ENCODE measurements at places on chromosomes 5 and 9.

DNA sequence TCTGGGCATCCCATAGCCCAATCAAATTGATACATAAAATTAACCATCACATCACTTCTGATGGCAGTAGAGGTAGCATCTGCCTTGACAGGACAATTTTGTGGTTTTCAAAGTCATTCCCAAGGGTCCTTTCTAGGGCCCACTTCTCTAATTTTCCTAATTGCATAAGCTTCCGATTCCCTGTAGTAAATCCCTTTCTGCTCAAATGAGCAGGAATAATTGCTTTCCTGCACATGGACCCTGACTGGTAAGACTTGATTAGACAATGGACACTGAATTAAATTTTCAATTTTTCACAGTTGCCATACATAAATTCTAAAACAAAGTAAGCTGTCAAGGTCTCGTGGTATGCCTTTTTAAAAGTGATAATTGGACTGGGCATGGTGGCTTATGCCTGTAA is 22.0 kb upstream of the IL17B start:
- DNase-seq: no peak

GRCh38 chr9:137306066-137306849 is 4.2 kb upstream of the NRARP start:
- DNase-seq: peak; percentile 63

DNA sequence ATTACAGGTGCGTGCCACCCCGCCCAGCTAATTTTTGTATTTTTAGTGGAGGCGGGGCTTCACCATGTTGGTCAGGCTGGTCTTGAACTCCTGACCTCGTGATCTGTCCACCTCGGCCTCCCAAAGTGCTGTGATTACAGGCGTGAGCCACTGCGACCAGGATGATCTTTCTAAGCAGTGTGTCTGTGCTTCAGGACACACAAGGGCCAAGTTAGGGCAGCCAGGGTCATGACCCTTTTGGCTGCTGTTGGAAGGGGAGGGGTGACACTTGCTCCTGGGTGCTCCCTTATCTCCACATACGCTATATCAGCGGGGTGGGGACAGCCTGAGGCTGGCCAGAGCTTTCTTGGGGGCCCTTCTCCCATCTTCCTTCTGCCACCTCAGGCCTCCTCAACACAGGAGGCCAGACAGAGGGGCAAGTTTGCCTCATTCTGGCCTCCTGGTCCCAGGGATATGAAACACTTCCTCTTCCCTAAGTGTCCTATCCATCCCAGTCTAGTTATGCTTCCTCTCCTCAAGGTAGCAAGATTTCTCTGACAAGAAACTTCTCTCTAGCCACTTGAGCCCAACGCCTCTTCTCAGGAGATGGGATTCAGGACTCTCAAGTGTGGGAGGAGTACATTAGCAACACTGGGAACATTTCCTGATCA is 1.9 kb upstream of the ZNF79 start:
- no peak for DNase-seq

DNA sequence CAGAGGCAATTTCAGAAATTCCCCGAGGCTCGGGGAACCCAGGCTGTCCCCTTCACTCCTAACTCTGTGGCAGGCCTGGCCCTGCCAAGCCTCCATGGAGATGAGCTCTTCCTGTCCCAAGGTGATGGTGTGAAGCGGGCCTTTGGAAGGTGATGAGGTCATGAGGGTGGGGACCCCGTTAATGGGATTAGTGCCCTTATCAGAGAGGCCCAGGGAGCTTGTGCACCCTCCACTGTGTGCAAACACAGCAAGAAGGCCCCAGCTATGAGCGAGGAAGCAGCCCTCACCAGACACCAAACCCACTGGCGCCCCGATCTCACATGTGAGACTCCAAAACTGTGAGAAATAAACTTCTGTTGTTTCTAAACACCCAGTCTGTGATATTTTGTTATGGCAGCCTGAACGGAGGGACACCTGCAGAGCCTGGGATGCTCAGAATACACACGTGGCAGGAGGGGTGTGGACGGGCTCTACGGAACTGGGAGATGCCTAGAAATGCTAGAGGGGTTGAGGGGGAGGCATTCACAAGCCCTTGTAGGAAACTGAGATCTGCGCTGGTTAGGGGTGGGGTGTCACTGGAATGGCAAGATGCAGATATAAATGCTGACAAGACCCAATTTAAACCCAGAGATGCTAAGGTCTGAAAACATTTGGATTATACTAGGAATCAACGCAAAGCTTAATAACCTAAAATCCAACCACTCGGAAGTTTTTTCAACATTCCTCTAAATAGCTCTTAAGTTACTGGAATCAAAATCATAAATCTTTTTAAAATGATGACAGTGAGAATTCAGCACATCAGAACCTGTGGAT is 46.9 kb downstream of the ADAMTS2 start:
- DNase-seq: no peak

DNA sequence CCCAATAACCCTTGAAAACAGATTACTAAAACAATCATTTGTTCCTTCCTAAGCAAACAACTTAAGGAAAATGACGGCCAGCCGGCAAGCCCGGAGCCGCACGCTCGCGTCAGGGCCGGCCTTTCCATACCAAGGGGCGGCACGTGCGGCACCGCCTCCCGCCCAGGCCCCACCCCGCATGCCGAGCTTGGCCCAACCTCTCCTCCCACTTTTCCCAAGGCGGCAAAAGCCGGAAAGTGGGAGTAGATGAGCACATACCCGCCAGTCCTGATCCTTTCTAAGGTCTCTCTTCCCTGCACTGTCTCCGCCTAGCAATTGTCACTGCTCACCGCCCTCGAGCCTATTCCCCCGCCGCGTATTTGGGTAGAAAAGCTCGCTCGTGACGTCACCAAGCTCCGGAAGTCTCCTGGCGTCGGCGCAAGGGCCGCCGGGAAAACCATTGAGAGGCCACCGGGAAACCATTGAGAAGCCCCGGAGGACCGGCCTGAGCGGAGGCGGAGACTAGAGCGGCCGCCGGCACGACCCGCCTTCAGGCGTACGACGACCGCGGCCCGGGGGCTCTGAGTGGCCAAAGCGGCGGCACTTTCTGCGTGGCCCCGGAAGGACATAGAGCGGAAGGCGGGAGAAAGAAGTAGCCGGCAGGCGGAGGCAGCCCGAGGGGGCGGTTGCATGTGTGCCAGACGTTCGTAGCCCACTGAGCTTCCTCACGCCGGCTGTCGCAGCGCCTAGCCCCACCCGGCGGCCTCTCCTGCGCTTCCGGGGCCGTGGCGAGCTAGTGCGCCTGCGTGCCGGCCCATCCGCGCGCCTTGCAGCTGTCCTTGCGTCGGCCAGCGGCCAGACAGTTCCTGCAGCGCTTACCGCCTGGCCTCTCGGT is at the start of the genes NCBP1 and TSTD2:
TSS of gene NCBP1 (plus strand) at position 837 of the 874 bp plus-strand sequence. CDS start 61 bp downstream, outside the sequence.
TSS of gene TSTD2 (minus strand) at position 384 of the 874 bp plus-strand sequence. CDS start 5,806 bp downstream, outside the sequence.
- peak; percentile 98 for DNase-seq

DNA sequence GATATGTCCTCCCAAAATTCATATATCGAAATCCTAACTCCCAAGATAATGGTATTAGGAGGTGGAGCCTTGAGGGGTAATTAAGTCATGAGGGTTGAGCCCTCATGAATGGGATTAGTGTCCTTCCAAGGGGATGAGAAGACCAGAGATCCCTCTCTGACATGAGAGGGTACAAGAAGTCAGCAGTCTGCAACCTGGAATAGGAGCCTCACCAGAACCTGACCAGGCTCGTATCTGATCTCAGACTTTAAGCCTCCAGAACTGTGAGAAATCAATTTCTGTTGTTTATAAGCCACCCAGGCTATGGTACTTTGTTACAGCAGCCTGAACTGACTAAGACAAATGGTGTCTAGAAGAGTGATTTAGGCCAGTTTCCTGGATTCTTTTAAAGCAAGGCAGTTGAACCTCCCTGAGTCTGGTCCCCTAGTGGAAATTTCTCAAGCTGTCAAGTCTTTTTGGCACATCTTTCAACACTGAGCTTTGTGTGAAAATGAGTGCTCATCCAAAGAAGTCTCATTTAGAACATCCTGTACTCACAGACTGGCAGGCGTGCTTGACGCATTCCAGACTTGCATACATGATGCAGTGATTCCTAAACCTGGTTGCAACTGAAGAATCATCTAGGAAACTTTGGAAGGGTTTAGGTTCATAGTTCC is 254.8 kb upstream of the PPP1R2B start:
- DNase-seq: no peak

- DNase-seq: no peak
Measured at GRCh38 chr9:97516111-97516510, 14.6 kb downstream of the TMOD1 start.

DNA sequence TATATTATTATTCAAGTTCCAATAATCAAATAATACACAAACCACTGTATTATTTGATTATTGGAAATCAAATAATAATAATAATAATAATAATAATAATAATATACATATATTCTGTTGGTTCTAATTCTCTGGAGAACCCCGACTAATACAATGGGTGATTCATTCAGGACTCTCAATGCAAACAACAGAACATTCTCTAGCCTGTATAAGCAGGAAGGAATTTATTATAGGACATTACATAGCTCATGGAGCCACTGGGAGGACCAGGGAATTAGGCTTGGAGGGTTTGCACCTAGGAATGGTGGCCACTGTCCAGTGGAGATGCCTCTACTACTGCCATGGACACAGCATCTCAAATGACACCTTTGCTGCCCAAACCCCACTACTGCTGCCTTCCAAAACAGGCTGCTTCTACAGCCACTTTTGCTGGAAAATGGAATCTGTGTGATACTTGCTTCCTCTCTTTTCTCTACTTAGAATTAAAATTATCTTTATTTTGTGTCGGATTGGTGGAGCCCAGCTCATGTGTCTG is 25.9 kb downstream of the PTGS1 start:
- DNase-seq: no peak

DNA sequence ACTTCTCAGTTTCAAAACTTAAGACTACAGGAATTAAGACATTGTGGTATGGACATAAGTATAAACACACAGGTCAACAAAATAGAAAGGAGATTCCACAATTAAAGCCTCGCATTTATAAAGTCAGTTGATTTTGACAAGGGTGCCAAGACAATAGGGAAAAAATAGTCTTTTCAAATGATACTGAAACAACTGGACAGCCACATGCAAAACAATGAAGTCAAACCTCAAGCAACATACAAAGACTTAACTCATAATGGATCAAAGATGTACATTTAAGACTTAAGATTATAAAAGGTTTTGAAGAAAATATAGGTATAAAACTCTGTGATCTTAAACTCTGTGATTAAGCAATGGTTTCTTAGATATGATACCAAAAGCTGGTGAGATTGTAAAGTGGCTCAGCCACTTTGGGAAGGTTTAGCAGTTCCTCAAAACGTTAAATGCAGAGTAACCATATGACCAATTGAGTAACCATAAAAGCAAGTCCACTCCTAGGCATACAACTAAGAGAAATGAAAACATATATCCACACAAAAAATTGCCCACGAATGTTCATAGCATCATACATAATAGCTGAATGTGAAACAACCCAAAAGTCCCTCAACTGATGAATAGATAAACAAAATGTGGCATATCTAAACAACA is 22.0 kb downstream of the HINT1 start:
- no peak for DNase-seq

DNA sequence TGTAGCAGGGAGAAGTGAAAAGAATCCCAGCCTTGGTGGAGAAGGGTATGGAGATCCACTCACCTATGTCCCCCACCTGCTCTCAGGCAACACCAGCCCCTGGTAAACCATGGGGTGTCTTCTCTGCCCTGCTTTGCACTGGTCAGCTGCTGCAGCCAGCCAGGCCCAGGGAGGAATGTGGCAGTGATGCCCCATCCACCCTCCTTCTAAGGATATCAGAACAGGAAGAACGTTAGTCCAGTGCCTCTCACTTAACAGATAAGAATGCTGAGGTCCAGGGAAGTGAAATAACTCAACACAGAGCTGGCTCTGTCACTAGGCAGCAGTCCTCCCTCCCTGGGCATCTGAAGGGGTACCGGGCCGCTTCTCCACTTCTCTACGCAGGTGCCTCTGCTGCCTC is 9.7 kb upstream of the PPIC start:
- DNase-seq: no peak
